ENCODE measurements at places on chromosomes 3 and 15.
A peak's percentile ranks its signal among the peaks of the same experiment; 100 is the strongest.

GRCh38 chr15:81157195-81157938 lies 23.3 kb downstream of the CFAP161 start:
- peaks cover 3% of the 10 kb centered on the region for H3K27me3 ChIP-seq
- peaks cover 16% of the 10 kb centered on the region for H3K4me1 ChIP-seq
- no peak overlapping the region for H3K27ac ChIP-seq
- no peak overlapping the region for H3K4me3 ChIP-seq

- H3K27me3 ChIP-seq, result no peaks in the 10 kb centered on the region
- no peak overlapping the region for H3K27ac ChIP-seq
- H3K4me3 ChIP-seq, result no peak overlapping the region
- H3K4me1 ChIP-seq, result no peaks in the 10 kb centered on the region
- DNase-seq, result no peak
- no peaks in the 10 kb centered on the region for H3K36me3 ChIP-seq
Observed at GRCh38 chr3:127167315-127168043, 25.5 kb upstream of the PRR23E start.

DNA sequence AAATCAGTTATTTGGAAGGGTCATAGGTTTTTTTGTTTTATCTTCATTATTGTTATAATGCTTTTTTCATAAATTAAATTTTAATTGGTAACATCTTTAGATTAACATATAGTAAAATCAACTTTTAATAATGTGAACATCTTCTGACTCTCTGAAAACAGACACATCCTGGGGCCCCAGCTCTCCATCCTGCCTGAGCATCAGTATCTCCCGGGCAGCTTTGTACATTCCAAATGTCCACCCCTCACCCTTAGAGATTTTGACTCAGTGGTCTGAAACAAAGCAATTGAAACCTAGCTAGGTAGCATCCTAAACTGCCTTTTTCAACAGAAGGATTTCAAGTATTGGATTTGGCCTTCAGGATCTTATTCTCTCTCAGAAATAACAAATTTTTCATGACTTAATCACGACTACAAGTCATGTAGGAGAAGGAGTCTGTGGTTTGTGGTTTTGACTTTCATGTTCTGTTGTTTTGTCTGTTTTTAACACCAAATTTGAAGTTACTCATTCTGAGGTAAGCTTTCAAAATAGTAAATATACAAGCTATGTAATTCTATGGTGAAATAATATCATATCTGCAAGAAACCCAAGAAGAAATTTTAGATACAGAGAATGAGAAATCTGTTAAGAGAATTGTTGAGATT lies 147.3 kb upstream of the UBE2E2 start:
- DNase-seq, result no peak
- peaks cover 1% of the 10 kb centered on the region for H3K27me3 ChIP-seq
- no peaks in the 10 kb centered on the region for H3K4me1 ChIP-seq
- H3K27ac ChIP-seq, result no peak overlapping the region

DNA sequence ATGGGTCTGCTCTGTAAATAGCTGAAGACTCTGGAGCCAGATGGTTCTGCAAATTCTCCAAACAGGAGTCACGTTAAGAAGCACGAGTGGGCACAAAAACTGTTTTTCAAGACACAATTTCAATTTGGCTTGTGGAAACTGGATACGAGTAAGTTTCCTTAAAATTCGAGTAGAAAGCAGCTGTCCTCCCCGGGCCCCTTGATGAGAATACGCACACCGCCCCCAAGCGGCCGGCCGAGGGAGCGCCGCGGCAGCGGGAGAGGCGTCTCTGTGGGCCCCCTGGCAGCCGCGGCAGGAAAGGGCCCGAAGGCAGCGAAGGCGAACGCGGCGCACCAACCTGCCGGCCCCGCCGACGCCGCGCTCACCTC lies 778 bp upstream of the THBS1 start:
- H3K4me3 ChIP-seq, result peak overlapping the region; percentile 63
- DNase-seq, result peak; percentile 82
- H3K36me3 ChIP-seq, result no peaks in the 10 kb centered on the region

- no peaks in the 10 kb centered on the region for H3K36me3 ChIP-seq
- H3K4me3 ChIP-seq, result peak overlapping the region; percentile 87
- peaks cover 22% of the 10 kb centered on the region for H3K4me1 ChIP-seq
- DNase-seq, result peak; percentile 93
- H3K27ac ChIP-seq, result peak overlapping the region; percentile 92
Observed at GRCh38 chr3:125916376-125916978, 52.5 kb upstream of the ROPN1B start.

DNA sequence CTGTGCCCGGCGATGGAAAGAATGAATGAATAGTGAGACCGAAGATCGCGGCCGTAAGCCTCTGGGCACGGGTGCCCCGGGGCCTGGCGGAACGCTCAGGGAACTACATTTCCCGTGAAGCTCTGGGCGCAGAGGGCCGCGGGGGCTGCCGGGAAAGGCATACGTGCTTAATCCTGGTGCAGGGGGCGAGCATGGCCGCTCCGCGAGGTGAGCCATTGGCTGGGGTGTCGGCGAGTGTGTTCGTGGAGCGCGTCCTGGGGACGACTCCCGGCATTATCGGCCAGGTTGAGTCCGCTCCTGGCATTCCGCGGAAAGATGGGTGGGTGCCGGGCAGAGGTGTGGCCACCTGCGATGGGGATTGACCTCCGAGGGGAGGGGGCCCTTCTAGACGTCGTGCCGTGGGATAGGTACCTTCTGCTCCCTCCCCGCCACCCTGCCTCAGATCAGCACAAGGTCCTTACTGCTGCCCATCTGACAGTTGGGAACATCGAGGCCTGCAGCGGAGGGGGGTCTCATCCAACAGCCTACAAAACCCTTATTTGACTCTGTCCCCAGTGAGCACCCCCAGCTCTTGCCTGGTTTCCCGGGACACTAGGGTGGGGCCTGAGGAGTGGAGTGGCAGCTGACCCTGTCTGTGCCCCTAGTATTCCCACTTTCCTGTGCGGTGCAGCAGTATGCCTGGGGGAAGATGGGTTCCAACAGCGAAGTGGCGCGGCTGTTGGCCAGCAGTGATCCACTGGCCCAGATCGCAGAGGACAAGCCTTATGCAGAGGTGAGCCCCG lies at the start of gene MPI:
Gene MPI (plus strand): TSS at position 160 of the 782 bp plus-strand sequence. CDS start 32 bp downstream, at position 192.
- H3K27me3 ChIP-seq, result no peaks in the 10 kb centered on the region
- DNase-seq, result peak; percentile 90
- H3K27ac ChIP-seq, result peak within 1 kb of the TSS; percentile 83
- H3K4me1 ChIP-seq, result peaks cover 40% of the 10 kb centered on the region

DNA sequence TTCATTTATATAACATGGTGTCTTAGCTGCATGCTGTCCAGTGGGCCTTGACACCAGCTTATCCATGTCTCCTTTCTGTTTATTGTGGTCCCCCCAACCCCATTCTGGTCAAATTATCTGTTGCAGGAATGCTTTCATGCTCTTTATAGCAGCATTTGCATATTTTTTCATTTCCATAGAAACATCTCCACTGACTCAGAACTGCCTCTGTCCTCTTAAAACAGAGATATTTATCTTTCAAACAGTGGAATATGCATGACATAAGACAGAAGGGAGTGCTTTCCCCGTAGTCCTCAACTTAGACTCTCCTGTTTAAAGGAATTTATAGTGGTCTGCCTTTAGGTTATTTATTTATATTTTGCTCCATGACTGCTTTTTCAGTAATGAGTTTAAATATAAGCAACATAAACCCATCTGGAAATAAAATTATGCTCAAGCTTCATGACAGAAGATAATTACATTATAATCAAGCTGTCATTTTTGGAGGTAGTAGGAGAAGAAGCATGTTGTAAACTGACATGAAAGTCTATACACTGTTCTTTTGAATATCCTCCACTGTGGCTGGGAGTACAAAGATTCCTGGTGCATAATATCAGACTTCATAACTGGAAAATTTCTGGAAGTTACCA lies 179.5 kb upstream of the CD96 start:
- no peaks in the 10 kb centered on the region for H3K36me3 ChIP-seq
- peaks cover 38% of the 10 kb centered on the region for H3K27me3 ChIP-seq
- H3K4me1 ChIP-seq, result peaks cover 10% of the 10 kb centered on the region
- no peak for DNase-seq
- no peak overlapping the region for H3K27ac ChIP-seq
